ENCODE measurements at places on chromosomes 4 and X.

- no peak overlapping the region for H3K4me3 ChIP-seq
- H3K27ac ChIP-seq: no peak overlapping the region
- no peak for DNase-seq
- no peaks in the 10 kb centered on the region for H3K36me3 ChIP-seq
These were observed 187.4 kb upstream of the TEX13C start for GRCh38 chrX:125132274-125132673.

DNA sequence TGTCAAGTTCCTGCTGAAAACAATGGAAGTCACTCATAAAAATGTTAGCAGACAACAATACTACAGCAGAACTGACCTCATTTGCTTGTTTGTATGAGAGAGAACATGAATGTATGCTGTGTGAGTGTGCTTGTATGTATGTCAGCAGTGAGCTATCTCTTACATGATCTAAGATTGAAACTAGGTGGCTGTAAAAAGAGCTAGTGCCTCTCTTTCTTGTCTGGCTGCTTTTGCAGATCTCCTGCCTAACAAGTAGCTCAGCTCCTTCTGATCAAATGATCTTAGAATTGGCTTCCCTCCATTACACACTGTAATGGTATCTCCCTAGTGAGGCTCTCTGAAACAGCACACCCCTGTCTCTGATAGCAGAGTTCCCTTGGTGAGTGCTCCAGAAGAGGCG lies 20.7 kb downstream of the PAK3 start:
- H3K4me1 ChIP-seq: peaks cover 20% of the 10 kb centered on the region
- no peaks in the 10 kb centered on the region for H3K27me3 ChIP-seq
- H3K27ac ChIP-seq: no peak overlapping the region
- no peaks in the 10 kb centered on the region for H3K36me3 ChIP-seq
- no peak for DNase-seq

DNA sequence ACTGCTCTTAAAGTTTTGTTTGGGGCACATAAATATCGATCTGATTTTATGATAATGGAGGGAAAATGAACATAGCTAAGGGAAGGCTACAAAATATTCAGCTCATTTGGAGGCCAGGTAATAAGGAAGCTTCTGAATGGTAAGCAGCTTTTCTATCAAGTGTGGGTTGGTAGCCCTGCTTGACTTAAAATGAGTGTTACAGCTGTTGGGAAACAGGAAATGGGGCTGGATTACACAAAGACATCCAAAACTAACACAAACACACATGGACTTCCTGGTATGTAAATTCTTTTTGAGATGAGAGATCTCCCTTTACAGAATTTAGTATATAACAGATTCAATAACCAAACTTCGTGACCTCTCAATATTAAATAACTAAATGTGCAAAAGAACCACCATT lies 58.0 kb downstream of the FGF16 start:
- H3K4me3 ChIP-seq: no peak overlapping the region
- H3K36me3 ChIP-seq: peaks cover 4% of the 10 kb centered on the region
- H3K27me3 ChIP-seq: no peaks in the 10 kb centered on the region
- DNase-seq: no peak

DNA sequence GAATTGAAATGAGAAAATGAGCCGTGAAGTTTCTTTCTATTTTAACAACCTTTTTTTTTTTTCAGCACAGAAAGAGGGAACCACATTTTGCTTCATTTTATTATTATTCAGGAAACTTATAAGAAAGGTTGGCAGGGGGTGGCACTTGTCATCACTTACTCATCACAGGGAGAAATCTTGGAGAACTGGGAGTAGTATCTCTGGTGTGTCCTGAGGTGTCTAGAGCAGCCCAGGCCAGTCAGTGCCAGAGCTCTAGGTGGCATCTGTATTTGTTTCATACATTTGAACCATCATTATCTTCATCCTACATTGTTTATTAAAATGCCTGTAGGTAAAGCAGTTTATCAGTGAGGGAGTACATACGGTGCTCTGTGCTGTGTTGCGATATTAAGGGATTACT lies 43.8 kb upstream of the ARHGAP24 start:
- H3K27me3 ChIP-seq: no peaks in the 10 kb centered on the region
- no peak for DNase-seq
- H3K27ac ChIP-seq: no peak overlapping the region
- H3K4me3 ChIP-seq: no peak overlapping the region

DNA sequence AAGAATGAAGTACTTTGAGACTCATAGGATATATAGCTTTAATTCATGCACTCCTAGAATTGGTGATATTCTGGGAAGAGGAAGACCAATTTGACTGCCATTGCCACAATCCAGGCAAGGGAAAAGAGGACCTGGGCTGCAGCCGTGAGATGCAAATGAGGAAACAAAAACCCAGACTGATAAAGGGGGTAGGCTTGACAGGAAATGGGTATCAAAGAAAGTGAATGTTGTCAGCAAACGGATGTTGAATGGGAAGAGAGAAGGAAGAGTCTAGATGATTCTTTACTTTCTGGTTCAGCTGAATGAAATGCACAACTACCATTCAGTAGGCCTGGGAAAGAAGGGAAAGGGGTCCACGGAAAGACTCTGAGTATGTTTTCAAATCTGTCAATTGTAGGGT lies 17.1 kb upstream of the ARHGEF6 start:
- H3K4me1 ChIP-seq: no peaks in the 10 kb centered on the region
- no peaks in the 10 kb centered on the region for H3K27me3 ChIP-seq
- no peaks in the 10 kb centered on the region for H3K36me3 ChIP-seq
- no peak overlapping the region for H3K27ac ChIP-seq
- no peak overlapping the region for H3K4me3 ChIP-seq

DNA sequence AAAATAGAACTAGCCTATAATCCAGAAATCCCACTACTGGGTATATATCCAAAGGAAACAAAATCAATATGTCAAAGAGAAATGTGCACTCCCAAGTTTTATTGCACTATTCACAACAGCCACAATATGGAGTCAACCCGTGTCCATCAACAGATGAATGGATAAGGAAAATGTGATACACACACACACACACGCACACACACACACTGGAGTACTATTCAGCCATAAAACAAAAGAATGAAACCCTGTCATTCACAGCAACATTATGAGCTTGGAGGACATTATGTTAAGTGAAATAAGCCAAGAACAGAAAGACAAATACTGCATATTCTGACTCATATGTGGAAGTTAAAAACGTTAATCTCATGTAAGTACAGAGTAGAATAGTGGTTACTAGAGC lies 5.8 kb upstream of the FHL1 start:
- H3K4me1 ChIP-seq: no peaks in the 10 kb centered on the region
- peaks cover 34% of the 10 kb centered on the region for H3K27me3 ChIP-seq
- no peak overlapping the region for H3K27ac ChIP-seq
- DNase-seq: no peak
- no peak overlapping the region for H3K4me3 ChIP-seq

DNA sequence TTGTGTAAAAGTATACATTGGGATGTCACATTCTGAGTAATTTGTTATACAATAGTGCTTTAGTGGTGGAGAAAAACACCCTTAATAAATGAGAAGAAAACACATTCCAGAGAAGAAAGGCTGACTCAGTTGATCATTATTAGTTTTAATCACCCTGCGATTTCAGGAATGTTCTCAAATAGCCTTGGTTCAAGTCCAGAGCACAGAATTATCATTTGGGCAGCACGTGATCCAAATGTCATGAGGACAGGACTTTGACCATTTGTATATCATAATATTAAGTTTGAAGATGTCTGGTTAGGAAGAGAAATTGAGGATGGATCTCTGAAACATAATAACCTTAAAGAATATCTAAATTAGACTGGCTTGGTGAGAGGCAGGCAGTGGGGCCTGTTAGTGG lies 1434.3 kb upstream of the TENM3 start:
- no peak overlapping the region for H3K4me3 ChIP-seq
- H3K27me3 ChIP-seq: no peaks in the 10 kb centered on the region
- no peak overlapping the region for H3K27ac ChIP-seq
- no peaks in the 10 kb centered on the region for H3K36me3 ChIP-seq
